CD4-positive, alpha-beta T cell treated with Interleukin-10 for 1 hour (primary cell): ENCODE measurements at places on chromosomes 7 and 10.
A peak's percentile ranks its signal among the peaks of the same experiment; 100 is the strongest.

GRCh38 chr7:130904031-130904757 is 170.2 kb upstream of the KLF14 start:
- DNase-seq = no peak

GRCh38 chr10:26386781-26387180 is 51.4 kb upstream of the APBB1IP start:
- no peak for DNase-seq

DNA sequence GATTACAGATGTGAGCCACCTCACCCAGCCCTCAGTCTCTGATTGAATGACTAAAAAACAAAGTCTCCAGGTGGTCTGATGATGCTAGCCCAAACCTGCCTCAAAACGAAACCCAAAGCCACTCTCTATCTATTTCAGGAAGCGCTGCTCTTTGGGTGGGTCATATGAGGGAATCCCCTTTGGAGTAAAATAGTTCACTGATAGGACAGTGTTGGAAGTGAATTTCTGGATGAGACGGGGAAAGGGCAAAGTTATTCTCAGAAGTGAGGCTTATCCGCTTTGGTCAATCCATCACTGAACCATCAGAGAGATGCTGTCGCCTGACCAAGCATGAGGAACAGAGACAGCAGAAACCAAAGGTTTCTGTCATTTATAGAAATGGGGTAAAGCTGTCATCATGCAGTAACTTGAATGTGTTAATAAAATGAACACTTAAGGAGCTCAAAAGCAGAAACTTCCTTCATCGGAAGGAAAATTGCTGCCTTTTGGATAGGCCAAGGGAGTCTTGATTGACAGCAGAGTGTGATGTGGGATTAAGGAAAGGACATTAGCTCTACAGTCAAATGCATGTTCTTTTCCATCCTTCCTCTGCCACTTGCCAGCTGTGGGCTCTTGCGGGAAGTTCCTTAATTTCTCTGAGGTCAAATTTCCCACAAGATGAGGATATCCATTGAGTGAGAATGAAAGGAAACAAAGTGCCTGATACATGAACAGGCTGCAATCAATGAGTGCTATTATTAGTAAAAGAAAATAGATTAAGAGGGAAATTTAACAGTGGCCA is 64.9 kb upstream of the C1QL3 start:
- no peak for DNase-seq

DNA sequence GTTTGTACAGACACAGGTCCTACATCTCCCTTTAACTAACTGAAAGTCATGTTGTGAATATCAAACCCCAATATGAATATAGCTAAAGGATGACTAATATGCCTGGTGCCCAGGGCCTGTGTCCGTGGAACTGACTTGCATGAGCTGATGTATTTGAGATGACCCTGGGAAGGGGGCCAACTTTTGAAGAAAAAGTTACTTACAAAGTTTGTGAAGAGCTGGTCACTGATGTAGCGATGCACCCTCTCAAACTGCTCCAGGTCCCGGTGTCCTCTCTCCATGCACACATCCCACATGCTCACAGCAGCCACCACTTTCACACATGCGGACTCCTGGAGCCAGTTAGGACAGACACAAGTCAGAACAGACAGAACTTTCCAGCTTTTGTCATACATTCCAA is 106.2 kb downstream of the ABCC2 start:
- DNase-seq = no peak

- no peak for DNase-seq
Measured at GRCh38 chr10:26372513-26373354, 65.4 kb upstream of the APBB1IP start.

- DNase-seq = no peak
Measured at GRCh38 chr10:59279476-59279875, 82.9 kb downstream of the FAM13C start.

DNA sequence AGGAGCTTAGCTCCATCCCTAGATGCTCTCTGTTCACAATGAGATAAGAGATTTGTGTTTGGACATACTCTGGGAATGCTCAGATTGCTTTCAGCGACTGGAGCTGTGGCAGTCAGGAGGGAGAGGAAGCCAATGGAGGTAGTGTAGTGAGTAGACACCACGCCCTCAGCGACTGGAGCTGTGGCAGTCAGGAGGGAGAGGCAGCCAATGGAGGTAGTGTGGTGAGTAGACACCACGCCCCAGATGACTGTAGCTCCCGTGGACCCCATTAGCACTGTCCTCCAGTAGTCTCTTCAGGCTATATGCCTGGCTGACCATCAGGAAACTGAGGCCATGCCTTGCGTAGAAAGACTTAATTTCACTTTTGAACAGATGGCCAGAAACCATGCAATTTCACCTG is 1033.8 kb downstream of the NRG3 start:
- DNase-seq = no peak

- no peak for DNase-seq
Measured at GRCh38 chr10:64215088-64215487, 693.9 kb downstream of the REEP3 start.

DNA sequence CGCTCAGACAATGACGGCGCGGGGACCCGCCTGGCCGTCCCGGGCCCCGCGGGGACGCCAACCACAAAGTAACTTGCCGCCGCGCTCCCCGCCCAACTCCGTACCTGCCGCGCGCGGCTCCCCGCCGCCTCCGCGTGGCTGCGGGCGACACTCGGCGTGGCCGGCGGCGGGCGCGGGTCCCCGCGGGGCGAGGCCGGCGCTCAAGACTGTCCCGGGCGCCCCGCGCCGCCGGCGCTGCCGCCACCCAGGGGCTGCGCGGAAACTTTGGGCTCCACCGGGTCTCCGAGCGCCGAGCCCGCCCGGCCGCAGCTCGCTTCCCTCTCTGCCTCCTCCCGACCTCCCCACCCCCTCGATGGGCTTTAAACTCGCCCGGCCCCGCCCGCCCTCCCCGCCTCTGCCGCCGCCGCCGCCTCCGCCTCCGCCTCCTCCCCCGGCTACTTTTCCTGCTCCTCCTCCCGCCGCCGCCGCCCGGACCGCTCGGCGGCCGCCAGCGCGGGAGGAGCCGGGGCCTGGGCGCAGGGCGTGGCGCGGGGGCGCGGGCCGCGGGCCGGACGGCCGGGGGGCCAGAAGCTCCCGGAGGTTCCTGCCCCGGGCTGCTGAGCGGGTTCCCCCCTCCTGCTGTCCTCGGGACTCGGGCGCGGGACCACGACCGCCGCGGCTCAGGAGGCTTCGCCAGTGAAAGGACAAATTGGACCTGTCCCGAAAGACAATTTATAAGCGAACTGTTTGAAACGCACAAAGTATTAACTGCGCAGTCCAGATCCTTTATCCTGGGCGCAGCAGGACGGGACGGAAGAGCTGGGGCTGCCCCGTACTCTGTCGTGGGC is 10.6 kb upstream of the GRB10 start:
- peak; percentile 31 for DNase-seq

- DNase-seq = no peak
Measured at GRCh38 chr7:15686295-15686956, at the start of gene MEOX2. Gene MEOX2, minus strand, starts transcription at chr7:15686683. Its CDS starts 281 bp downstream, at chr7:15686402.

GRCh38 chr7:70092314-70093204 is 494.3 kb downstream of the AUTS2 start:
- DNase-seq = no peak

DNA sequence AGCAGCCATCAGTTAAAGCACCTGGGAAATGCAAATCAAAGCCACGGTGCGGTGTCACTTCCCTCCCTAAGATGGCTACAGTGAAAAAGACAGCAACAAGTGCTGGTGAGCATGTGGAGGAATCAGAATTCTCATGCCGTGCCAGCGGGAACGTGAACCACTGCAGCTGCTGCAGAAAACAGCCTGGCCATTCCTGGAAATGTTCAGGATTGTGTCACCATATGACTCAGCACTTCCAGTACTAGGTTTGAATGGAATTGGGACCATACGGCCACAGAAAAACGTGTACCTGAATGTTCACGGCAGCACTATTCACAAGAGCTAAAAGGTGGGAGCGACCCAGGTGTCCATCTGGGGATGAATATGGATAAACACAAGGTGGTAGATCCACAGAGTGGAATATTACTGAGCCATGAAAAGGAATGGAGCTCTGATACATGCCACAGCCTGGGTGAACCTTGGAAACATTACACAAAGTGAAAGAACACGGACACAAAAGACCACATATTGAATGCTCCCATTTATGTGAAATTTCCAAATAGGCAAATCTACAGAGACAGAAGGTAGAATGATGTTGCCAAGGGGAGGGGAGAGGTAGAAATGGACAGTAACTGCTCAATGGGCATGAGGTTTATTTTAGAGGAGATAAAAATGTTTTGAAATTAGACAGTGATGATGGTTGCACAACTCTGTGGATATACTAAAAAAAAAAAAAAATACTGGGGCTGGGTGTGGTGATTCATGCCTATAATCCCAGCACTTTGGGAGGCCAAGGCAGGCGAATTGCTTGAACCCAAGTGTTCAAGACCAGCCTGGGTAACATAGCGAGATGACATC is 61.6 kb downstream of the MICALL2 start:
- DNase-seq = no peak

GRCh38 chr7:142612237-142612881 is 136.9 kb upstream of the PRSS1 start:
- DNase-seq = no peak

DNA sequence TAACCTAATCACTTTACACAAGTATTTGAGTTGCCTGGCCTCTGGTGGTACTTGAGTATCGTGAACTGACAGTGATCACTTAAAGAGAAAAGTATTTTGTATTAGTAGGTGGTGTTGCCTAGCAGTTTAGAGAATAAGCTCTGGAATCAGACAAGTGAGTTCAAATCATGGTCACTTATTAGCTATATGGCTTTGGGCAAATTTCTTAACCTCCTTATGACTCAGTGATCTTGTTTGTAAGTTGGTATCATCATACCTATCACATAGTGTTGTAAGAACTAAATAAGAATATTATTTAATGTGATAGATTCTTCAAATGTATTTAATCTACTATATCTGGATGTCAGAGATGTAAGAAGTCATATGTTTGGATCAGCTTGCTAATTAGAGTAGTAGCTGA is 163.8 kb downstream of the RNF133 start:
- DNase-seq = no peak

DNA sequence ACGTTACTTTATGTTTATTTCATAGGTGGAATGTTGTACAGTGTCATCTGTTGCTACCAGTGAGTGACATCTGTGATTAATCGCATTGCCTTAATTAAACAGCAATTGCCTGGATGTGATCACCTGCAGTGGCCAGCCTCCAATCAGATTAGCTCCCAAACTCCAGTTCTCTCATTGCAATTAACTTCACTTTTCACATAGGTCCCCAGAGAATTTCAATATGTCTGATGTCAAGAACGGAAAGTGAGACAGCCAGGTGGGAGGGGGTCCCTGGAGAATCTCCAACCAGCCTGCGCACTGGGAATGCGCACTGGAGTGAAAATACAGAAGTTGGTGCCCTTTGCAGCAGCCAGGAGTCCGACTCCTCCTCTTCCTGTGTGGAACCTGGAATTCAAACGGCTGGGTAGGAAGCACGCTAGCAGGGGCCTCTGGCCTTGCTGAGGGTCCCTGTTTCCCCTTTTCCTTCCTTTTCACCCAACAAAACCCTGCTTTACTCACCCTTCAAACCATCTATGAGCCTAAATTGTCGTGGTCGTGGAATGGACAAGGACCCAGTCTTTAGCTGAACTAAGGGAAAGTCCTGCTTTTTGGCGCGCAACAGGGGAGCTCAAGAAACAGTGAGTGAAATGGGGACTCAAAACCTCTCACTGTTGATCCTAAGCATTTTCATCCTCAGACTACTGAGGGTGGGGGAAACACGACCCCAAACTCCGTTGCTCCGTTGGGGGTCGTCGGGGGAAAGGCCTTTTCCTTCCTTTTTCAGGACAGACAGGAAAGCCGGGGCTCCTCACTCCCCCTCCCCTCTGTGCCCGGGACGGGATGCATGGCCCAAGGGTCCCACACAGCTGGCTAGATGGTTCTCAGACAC is 1355.5 kb upstream of the LRRTM3 start:
- DNase-seq = no peak

GRCh38 chr10:102581981-102582580 is 62.2 kb upstream of the TRIM8 start:
- no peak for DNase-seq

DNA sequence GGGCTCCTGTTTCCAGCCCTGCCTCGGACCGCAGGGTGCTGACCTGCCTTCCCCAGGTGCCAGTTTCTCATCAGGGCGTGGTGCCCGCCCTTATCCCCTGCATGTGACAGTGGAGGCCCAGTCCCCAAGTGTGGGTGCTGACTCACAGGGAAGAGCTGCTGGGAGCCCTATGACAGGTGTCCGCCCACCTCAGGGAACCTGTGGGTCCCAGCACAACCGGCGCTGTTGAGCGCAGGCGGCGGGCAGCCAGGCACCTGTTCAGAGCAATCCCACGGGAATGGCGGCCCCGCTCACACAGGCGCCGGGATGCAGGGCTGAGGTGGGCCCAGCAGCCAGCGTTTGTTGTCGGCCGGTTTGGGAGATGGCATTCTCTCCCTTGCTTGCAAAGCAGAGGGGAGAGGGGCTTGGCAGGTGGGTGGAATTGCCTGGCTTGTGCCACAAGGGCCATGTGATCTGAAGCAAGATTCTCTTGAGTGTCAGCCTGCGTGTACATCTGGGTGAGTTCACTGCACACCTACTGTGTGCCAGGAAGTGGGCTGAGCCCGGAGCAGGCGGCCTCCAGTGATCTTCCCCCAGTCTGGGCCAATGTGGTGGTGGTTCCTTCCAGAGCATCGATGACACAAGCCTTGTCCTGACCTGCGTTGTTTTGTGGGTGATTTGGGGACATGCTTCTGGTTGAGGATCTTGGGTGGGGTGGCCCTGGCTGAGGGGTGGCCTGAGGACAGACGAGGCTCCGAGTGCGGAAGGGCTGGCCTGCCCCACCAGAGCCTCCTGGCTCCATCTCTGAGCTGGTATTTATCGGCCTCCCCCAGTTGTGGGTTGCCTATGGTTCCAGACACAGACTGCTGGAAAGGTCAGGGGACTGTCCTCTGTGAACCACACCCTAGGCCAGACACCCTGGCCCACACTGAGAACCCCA is 2.4 kb downstream of the PWWP2B start:
- no peak for DNase-seq

DNA sequence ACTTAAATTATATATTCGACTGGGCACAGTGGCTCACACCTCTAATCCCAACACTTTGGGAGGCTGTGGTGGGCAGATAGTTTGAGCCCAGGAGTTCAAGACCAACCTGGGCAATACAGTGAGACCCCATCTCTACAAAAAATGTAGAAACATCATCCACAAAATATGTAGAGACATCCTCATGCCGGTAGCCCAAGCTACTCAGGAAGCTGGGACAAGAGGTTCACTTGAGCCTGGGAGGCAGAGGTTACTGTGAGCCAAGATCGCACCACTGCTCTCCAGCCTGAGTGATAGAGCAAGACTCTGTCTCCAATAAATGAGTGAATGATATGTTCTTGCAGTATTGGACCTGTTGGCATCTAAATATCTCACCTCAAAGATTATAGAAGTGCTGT is 22.6 kb upstream of the TNS3 start:
- DNase-seq = no peak

DNA sequence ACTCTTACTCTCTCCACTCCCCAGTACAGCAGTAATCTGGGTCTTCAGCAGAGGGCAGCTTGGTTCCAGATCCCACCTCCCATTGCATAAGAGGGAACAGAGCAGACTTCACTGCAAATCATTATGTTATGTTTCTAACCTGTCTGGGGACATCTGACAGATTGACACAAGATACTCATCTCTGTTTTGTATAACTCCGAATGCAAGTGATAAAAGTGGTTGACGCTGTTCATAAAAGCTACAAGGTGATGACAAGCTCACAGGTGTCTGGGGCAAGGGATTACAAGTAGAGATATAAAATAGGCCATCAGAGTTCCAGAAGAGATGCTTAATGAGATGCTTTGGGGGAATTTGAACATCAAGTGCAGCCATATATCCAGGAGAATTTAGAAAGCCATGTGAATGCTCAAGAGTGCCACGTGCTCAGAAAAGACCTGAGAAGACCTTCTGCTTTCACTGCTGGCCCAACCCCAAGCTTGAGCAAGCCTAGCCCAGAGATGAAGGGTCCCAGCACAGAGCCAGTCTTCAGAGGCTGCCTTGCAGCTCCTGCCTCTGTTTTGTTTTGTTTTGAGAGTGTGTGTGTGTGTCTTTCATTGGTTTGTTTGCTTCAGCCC is 80.6 kb downstream of the VSTM2A start:
- no peak for DNase-seq
